T follicular helper cell (primary cell): ENCODE measurements at places on chromosomes 7 and 10.
A peak's percentile ranks its signal among the peaks of the same experiment; 100 is the strongest.

GRCh38 chr7:127807829-127808228 lies 155.8 kb downstream of the SND1 start:
- DNase-seq = no peak

- DNase-seq = no peak
Observed at GRCh38 chr7:44262031-44262430, 61.3 kb downstream of the YKT6 start.

DNA sequence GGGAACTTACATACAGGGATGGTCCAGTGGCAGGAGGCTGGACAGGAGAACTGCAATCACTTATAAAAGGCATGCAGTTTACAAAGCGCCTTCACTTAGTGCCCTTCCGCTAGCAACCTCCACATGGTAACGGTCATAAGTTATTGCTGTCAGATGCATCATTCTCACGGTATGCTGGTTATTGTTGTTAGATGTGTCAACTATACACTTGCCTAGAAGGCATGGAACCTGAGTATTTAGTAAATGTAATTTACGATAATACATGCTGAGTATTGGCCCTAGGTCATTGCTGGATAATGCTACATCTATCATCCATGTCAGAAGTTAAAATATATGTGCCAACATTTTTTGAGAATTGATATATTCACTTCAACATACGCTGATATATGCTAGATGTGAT lies 155.1 kb upstream of the MBL2 start:
- no peak for DNase-seq

- no peak for DNase-seq
Observed at GRCh38 chr10:114615600-114616007, 42.5 kb downstream of the ABLIM1 start.

- DNase-seq = no peak
Observed at GRCh38 chr10:77680811-77681210, 43.2 kb upstream of the KCNMA1 start.

DNA sequence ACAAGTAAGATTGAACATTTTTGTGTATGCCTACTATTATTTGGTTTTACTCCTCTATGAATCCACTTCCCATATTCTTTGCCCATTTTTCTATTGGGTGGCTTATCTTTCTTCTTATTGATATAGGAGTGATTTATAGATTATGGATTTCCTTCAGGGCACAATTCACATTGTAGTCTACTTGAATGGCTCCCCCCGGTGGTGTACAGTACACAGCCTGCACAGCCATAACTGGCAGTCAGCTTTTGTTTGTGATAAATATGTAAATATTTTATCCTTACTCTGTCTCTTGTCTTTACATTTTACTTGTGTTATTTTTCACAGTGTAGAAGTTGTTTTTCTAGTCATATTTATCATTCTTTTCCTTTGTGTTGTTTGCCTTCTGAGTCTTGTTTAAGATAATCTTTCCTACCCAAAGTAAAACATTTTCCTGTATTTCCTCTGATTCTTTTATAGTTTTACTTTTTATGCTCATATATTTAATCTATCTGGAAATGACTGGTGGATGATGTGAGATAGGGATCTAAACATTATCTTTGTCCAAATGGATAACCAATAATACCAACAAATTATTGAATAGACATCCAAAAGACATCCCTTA lies 23.9 kb upstream of the CALD1 start:
- peak; percentile 7 for DNase-seq

- DNase-seq = no peak
Observed at GRCh38 chr7:28065308-28065707, 115.3 kb downstream of the JAZF1 start.

- no peak for DNase-seq
Observed at GRCh38 chr10:120824881-120825309, 26.3 kb upstream of the WDR11 start.

DNA sequence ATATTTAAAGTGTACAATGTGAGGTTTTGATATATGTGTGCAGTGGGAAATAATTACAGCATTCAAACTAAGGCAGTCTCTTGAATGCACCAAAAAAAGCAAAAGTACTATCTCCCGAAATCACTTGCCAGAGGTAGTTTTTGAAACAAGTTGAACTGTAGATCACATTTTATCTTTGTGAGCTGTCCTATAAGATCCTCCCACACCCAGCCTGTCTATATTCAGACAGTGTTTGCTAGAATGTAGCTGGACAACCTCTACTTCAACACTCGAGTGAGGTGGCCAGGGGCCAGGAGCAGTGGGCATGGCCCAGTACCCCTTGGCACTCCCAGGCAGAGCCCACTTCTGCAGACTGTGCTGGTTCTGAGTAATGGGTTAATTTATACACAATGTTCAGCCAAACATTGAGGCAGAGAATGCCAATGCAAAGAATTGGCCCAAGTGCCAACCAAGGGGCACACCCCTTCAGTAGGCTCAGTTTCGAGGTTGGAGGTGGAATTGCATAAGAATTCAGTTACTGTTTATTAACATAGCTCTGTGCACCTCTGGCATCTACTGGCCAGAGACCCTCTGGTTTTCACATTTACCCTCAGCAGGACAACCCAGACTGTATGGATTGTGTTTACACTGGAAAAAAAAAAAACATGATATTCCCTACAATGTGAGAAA lies 70.5 kb downstream of the AHR start:
- DNase-seq = no peak

DNA sequence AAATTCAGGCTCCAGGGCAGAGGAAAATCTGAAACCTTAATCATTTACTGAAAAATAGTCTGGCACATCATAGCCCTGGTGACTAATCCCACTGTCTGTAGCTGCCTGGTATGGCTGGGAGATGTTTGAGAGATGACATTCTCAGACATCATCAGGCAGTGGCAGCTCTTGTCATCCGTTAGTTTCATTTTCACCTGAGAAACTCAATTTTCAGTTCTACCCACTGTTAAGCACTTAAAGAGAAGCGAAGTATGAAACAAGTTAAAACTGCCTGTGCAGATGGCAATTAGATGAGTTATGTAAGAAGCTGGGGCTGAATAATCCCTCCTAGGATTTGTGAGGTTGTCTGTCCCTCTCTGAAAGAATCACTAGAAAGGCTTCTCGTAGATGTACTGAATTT lies 150.2 kb downstream of the NSUN6 start:
- DNase-seq = no peak

DNA sequence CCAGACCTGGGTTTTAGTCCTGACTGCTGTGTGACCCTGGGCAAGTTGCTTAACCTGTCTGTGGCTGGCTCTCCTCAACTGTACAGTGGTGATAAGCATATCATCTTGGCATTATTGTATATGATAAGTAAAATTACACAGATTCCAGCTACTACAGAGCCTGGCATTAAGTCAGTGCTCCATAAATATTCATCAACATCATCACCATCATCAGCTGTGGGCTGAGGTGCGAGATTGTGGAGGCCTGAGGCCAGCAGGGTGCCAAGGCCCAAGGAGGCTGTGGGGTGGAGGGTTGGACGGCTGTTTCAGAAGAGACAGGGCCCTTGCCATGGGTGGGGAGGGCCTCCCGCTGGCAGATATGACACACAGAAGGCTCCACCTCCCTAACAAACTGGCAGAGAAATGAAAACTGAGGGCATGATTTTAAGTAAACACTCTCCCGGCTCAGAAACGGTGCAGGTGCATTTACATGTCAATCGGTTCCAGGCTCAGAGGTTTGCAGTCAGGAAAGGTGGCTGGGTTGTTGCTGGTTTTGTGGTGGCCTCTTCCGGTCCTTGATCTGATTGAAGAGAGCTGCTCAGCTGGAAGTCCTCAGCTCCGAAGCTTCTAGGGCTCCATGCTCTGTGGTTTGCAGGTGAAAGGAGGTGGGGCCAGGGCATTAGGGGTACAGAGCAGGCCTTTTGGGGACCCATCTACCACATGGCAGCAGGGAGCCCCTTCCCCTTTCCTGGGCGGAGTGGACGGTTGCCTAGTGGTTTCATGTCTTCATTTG lies 10.2 kb downstream of the CRYGN start:
- peak; percentile 52 for DNase-seq

GRCh38 chr10:102268375-102268888 lies 23.1 kb downstream of the GBF1 start:
- DNase-seq = no peak

DNA sequence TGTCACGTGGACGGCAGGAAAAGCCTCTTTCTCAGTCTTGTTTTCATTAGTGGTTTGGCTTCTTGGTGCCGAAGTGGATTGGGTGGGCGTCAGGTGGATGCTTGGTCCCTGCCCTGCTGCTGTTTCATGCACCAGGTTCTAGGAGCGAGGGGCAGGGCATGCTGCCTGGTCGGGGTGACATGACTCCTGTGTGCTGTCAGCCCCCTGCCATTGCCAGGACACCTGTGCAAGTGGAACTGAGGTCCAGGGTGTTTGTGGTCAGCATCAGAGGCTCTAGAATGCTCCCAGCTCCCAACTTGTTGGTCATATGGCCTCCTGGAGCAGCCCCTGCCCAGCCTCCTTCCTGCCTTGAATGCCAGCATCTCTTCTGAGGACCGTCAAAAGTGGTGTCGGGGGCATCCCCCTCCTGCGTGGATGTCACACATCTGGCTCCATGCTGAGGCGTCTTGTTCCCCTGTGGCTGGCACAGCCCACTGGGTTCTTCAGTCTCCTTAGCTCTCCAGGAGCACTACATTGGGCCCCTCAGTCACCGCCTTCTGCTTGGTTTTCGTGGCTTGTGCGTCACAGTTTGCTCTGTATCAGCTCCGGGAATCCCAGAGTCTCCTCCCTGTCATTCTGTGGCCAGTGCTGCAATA lies 24.8 kb downstream of the ADCY1 start:
- no peak for DNase-seq

DNA sequence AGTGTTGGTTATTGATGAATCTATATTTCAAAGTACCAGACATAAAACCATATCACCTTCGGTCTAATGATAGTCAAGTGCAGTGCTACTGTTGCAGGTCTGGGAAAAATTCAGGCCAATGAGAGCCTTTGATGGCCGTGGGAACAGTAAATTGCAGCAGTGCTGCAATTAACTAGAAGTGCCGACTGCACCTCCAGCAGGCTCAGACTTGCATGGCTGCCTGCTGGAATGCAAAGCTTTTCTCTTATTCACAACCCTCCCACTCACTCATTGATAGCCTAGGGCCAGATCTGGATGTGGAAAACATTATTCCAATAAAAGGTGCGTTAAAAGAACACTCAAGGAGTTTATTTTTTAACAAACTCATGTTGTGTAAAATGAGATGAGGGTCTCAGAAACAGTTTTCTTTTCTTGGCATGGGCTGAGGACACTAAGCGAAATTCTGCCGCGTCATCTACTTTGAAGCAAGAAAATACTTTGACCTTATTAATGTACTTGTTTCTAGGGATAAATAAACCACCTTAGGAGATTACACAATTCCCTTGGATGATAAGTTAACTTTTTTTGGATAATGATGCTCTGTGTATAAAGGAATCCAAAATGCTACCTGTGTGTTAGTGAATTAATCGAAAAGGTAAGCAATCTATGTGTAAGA lies 17.1 kb downstream of the PLXDC2 start:
- DNase-seq = no peak

- no peak for DNase-seq
Observed at GRCh38 chr7:49166441-49166840, 242.1 kb downstream of the CDC14C start.

GRCh38 chr10:69850440-69850839 lies 48.7 kb downstream of the COL13A1 start:
- no peak for DNase-seq

DNA sequence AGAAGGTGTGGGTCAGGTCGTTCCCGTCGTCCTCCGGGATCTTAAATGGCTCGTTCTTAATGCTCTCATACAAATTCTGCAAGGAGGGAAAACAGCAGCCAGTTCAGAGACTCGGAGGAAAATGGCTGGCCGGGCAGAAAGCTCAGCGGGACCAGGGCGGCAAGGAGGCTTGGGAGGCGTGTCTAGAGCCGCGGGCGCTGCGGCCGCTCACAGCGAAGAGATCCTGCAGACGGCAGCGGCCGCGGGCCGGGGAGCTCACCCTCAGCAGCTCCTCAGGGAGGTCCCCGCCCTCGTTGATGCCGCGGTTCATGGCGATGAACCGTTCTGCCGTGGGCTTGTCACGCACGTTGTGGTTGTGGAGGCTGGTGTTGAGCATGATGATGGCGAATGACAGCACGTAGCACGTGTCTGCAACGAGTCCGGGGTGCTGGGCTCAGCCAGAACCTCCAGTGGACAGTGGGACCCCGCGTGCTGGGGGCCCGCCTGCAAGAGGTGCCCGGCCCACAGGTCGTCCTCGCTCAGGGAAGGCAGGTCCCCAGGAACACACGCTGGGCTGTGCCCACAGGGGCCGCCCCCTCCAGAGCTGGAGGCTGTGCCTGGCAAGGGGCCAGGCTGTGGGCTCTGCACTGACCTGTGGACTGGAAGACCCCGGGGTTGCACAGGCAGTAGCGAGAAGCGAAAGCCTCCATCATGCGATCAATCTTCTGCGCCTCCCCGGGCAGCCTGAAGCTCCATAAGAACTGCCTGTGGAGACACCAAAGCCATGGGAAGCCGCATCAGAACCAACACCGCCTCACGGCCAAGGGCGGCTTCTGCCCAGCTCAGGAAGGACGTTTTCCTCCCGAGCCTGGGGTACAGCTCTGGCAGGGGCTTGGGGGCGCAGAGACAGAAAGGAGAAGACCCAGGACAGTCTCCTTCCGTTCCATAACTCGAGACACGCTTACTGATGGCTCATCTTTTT lies 101.6 kb downstream of the CYTH3 start:
- no peak for DNase-seq

DNA sequence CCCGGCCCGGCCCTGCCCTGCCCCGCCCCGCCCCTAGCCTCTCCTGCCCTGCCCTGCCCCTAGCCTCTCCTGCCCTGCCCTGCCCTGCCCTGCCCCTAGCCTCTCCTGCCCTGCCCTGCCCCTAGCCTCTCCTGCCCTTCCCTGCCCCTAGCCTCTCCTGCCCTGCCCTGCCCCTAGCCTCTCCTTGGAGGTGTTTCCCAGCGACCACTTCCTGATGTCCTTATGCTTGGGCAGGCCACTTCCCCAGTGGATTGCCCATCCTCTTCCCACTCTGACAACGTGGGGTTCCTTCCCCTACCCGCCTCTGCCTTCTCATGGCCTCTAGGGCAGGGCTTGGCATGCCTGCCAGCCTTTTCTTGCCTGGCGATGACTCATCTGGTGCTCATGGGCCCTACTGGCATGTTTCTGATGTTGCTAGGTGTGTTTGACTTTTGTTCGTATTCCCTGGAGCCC lies 21.2 kb downstream of the PRXL2A start:
- DNase-seq = no peak

- no peak for DNase-seq
Observed at GRCh38 chr7:123770378-123770777, 21.6 kb upstream of the WASL start.

GRCh38 chr7:95589766-95590165 lies 6.5 kb downstream of the PDK4 start:
- DNase-seq = no peak

GRCh38 chr10:69104994-69105790 lies 17.3 kb downstream of the SRGN start:
- no peak for DNase-seq
